ENCODE measurements at places on chromosomes 6 and 20.

- no peak for DNase-seq
Observed at GRCh38 chr6:11292594-11293236, 60.2 kb upstream of the NEDD9 start.

DNA sequence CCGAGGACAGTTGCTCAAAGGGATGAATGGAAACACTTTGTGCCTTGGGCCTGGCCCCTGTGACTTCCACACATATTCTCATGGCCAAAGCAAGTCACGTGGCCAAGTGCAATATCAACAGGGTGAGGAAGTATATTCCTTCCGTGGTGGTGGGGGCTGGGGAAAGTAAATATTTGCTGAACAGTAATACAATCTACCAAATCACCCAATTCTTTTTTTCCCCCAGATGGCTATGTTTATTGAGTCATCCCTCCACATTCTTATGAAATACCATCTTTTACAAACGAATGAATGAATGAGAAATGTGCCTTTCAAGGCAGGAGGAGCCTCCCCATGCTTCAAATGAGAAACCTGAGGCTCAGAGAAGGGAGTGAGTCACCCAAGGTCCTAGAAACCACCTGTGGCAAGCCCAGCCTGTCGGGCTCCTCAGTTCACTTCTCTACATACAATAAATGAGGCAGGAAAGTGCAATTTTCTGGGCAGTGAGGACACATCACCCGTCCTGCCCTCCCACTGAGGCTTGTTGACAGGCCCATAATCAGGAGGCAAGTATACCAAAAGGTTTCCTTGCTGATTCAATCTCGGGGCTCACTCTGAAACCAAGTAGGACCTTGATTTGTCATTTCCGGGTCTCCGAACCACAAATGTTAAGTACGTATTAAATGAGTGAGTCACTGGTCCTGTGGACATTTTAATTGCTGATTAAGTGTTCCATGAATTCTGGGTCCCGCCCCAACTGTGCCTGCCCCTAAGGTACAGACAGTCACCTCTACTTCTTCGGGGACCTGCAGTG is 25.3 kb upstream of the TOP1 start:
- DNase-seq, result peak; percentile 95

- DNase-seq, result no peak
Observed at GRCh38 chr6:123785039-123785438, 18.6 kb upstream of the NKAIN2 start.

GRCh38 chr6:2810092-2810671 is 31.5 kb downstream of the SERPINB1 start:
- no peak for DNase-seq

GRCh38 chr6:151702851-151703658 is 104.4 kb upstream of the ESR1 start:
- DNase-seq, result no peak

DNA sequence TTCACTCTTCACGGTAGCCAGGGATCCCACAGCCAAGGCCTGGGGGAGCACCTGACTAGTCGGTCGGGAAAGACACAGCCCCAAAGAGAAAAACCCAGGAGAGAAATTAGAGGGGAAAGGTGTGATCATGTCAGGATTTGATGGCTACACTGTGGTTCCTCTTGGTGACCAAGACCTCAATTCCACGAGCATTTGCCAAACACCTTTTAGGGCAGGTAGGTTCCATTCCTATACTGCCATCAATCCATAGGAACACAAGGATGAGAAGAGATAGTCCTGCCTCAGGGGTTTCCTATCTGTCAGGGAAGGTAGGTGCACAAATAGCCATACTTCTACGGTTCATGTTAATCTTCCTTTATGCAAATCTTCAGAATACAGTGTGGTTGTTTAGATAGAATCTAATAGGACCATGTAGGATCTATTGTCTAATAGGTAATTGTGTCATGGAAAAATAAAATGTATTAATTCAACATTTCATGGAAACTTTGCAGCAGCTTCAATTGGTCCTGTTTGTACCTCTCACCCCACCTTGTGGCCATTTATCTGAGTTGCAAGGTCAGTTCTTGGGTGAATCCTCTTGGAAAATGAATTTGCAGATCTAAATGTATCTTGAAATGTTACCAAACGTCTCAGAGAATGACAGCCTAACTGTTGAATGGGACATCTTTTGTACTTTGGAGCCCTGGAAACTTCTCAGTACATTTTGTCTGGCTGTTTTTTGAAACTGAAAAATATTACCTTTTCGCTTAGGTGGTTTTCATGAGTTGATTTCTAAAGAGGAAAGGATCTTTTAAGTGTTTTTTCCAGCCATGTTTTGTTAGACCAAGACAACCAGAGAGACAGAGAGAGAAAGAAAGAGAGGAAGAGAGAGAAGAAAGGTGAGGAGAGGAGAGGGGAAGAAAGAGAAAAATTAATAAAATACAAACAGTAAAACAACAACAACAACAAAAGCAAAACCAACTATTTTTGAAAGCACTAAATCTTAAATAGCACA is 33.7 kb upstream of the IYD start:
- DNase-seq, result no peak

DNA sequence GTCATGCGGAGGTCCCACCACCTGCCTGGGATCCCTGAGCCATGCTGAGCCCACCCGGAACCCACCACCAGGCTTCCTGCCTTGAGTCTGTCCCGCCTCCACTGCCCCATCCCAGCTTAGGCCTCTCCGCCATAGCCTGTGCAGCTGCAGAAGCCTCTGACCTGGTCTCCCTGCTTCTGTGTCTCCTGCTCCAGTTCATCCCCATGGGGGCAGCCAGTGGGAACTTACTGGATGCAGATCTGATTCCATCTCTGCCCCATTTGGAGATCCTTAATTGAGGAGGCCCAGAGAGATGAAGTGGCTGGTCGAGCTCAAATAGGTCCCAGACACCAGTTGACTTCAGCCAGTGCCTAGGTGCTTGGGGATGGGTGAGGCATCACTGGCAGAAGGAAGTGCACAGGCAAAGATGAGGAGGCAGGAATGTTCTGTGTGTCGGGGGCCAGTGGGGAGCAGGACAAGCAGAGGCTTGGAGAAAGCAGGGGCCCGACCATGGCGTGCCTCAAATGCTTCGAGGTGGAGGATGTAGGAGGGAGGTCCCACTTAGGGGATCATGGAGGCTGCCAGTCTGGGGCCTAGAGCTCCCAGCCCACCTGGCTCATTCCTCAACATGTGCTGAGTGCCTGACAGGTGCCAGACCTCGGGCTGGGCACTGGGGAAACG is 112.8 kb downstream of the TOX2 start:
- DNase-seq, result no peak

DNA sequence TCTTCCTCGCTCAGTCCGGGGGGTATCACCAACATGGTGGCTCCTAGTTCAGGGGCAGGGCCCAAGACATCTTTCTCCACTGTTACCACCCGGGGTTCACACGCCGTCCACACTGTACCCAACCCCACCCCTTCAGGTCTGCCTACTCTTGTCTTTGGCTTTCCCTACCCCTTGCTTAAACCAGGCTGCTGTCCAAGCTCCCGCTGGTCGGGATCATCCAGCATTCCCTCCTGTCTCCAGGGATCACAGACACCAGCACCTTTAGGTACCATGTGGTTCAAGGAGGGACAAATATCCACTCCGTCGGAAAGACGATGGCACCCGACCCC is 395 bp downstream of the NELFE start:
- no peak for DNase-seq
